ENCODE measurements at places on chromosomes 5 and 9.

DNA sequence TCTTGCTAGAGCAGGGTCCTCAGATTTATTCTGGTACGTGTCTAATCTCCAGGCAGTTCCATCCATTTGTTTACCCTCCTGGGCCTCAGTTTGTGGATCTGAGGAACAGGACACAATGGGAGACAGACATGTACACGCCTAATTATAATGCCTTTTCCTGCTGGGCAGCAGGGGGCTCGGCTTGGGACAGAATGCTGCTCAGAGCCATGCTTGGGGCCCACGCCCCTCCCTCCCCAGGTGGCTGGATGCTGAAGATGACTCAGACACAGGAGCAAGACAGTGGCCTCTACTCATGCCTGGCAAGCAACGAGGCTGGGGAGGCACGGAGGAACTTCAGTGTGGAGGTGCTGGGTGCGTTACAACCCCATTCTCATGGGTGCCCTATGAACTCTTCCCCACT lies 72.7 kb upstream of the ASS1 start:
- DNase-seq = no peak

GRCh38 chr9:33884856-33885701 lies 68.1 kb downstream of the UBE2R2 start:
- DNase-seq = no peak

DNA sequence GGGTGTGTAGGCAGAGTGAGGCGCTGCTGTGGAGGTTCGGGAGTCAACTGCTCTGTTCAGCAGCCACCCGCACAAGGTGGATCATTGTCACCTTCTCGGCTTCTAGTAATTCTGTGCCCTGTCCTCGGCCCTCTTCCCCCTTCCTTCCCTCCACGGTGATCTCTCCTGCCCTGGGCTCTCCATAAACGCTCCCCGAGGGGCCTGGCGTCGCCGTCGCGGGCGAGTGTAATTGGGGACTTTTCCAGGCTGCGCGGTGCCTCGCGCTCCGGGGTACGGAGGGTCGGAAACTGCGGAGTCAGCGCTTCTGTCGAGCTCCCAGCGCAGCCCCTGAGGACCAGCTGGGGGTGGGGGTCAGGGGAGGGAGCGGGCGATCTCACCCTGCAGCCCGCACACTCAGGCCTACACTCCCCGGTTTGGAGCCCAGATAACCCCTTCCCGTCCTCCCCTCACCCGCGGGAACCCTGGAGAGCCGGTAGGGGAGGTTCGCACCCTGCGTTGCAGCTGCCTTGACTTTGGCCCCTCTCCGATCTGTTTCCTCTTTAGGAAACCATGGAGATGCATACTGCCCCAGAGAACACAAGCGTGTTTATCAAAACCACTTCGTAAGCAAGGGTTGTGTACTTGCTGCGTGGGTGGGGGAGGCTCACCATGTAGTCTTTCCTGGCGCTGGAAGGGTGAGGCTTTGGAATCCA lies 188.3 kb upstream of the ZNF618 start:
- DNase-seq = no peak

GRCh38 chr5:178392931-178393394 lies 160.4 kb upstream of the PHYKPL start:
- DNase-seq = no peak

DNA sequence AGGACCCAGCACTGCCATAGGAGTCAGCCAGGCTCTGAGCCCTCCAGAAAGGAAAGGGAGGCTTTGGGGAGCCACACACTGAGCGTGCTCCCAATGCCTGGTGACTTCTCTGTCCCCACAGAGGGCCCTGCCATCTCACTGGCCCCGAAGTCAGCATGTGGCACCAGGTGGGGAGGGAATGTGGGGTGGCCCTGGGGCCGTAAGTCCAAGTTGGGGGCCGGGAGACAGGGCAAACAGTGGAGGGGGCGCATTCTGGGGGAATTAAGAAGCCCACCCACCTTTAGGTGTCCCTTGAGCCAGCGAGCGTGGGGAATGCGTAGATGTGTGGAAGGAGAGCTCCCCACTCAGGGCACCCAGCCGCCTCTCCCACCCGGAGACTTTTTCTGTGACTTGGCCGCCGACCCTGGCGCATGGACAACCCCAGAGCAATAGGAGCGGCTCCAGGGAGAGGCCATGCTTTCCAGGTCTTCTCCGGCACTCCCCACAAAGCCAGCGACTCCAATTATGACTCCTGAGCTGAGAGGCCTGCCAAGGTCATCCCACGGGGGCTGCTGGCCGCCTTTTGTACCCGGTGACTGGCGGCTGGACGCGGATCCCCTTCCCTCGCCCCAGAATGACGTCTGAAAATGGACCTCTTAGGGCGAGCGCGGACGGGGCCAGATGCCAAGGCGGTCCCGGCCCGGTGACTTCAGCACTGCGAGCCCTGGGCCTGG lies 9.8 kb downstream of the IRX1 start:
- DNase-seq = no peak

DNA sequence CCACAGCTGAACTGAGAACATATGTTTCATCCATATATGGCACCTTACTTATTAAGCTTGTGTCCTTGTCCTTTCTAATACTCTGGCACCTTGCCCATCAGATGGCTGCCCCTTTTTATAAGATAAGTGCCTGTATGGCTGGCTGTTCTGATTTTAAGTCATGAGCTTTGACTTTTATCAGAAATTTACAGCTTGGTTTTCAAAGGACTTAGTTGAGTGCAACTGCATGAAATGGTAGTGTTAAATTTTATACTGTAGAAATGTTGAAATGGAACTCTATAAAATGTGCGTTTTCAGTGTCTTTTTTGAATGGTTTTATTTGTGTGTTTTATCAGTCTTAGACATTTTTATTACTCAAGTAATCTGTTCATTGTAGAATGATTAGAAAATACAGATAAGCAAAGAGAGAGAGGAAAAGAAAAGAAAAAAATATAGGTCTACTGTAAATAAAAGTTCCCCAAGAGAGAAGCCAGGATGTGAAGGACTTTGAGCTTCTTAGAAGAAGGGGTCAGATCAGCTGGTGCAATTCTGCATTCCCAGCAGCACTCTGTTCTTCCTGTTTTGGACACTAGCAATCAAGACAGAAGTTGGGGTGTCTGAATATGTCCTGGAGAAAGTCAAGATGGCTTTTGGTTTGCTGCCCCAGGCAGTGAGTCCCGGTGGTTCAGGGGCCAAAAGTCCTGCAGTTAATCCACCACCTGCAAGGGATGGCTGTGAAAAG lies 38.9 kb downstream of the ARHGAP26 start:
- DNase-seq = no peak

- DNase-seq = no peak
Measured at GRCh38 chr5:124860291-124860655, 113.8 kb upstream of the ZNF608 start.

DNA sequence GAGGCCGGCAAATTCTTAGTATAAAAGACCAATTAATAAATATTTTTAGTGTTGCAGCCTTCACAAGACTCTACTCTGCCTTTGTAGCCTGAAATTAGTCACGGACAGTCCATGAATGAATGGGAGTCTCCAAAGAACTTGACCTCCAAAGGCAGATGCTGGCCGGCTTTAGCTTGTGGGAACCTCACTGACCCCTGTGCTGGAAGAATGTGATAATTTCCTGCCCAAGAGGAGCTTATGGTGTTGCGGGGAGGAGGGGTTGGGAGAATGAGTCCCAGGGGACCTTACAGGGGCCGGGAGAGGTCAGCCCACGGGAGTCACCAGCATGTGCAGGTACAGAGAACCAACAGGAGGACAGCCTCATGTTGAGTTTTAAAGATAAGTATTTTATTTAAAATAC lies 143.1 kb downstream of the IRX2 start:
- no peak for DNase-seq

Data from NT2/D1 (cell line).